Stimulated activated CD8-positive, alpha-beta memory T cell treated with anti-CD3 and anti-CD28 coated beads, Interleukin-15, amount 100 ng/mL, for 48 hours (primary cell): ENCODE measurements at places on chromosomes 5 and 9.
A peak's percentile ranks its signal among the peaks of the same experiment; 100 is the strongest.

GRCh38 chr5:155332618-155333017, 319.1 kb downstream of the KIF4B start:
- DNase-seq = no peak

- DNase-seq = no peak
Measured at GRCh38 chr9:130297371-130297770, 31.8 kb downstream of the HMCN2 start.

- DNase-seq = no peak
Measured at GRCh38 chr5:73796164-73797131, 170.5 kb downstream of the ARHGEF28 start.

DNA sequence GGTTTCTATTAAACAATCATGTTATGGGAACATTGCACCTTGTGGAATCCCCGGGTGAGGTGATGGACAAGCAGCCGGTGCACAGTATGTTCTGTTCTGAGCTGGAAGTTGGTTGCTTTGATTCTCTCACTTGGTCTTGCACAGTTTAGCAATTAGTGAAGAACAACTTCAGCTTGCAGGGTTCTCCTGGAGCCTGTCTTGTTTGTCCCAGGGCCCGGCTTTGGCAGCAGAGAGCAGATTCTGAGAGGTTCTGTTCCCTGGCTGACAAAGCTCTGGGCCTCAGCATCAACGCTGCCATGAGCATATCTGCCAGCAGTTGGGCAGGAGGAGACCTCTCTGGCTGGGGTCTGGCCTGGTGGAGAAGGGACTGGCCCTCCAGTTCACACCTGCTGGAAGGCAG, 16.9 kb downstream of the GADD45G start:
- DNase-seq = no peak

- DNase-seq = no peak
Measured at GRCh38 chr9:68577774-68578591, 37.3 kb upstream of the TMEM252 start.

DNA sequence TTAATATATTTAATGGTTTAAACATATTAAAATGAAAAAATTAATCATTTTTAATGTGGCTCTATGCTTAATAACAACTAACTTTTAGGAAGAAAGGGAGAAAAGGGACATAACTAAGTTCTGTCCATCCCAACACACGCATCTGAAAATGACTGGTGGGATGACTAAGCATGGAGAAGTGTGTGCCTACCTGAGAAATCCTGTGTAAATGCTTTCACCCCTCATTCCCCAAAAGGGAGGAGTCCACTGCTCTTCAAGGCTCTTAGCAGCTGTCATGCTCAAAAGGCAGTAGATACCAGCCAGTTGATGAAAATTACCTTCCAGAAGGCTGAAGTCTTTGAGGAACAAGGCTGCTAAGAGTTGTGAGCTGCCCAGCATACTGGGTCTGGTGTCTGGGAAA, 130.9 kb downstream of the NFIB start:
- no peak for DNase-seq

DNA sequence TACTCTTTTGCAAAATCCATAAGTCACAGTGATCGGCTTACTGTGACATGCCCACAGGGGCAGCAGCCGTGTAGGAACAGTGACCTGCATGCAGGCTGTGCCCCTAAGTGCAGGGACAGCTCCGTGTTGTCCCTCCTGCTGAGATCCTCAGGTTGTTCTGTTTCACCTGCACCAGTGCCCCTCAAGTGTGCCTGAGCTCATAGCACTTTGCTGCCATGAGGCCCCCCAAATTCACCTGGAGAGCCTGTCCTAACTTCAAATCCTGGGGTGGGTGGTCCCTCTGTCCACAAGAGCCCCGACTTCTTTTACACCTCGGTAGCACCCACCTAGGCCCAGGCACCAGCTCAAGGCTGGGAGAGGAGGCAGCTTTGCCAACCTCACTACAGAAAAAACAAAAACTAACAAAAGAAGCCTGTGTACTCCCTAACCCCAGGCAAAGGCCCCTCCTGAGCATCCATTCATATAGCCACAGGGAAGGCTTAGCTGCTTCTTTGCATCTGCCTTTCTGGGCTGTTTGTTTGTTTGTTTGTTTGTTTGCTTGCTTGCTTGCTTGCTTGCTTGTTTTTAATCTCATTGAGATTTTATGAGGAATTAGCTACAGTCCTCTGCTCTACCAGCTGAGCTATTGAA, 214.5 kb downstream of the AUH start:
- DNase-seq = no peak

DNA sequence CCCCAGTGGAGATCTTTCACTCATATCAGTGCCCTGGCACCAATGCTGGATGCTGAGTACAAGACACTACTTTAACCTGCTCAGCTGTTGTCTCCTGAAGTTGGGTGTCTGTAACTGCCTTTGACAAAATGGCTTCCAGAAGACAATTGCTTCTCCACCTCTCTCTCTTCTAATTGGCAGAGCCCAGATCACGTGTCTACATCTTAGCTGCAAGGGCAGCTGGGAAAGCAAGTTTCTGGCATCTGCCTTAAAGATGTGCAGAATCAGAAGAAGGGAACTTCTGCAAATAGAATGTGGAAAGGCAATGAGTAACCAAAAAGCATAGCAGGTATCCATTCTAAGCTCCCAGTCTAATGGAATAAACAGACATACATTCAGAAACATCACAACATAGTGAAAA, 81.1 kb downstream of the PDZD2 start:
- no peak for DNase-seq

DNA sequence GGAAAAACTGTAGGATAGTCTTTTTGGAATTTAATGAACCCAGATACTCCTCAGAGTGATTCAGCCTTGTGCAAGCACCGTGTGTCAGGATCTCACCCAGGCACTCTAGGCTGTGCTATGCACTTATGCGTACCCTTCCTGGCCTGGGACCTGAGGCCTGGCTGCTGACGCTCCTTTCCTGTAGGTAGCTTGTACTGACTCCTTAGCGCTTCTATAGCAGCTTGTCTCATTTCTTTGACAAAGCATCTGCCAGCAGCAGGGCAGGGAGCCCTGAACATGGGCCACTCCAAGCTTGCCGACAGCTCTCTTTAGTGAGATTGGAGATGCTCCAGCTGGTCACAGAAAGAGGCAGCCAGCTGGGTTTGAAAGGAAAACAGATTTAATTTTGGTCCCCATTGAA, 147.3 kb downstream of the SGCD start:
- DNase-seq = no peak

GRCh38 chr9:70772601-70773000, 348.8 kb downstream of the TRPM3 start:
- DNase-seq = no peak

DNA sequence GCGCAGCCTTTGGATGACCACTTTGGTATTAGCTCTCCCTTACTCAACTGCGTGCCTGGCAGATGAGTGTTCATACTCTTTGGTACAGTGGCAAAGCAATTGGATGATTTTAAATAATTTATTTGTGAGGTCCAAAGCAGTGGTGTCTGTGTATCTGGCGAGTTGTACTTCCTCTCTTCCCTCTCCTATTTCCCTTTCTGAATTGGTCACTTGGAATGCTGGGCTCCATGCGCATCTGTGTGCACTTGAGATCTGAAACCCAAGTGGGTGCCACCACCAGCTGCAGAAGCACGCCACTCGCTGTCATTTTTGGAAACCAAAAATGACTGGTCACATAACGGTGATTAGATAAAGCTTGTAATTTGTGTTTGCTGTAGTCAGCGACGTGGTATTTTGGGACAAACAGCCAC, 386.0 kb upstream of the KLF4 start:
- DNase-seq = no peak

GRCh38 chr5:43314724-43315123, 1.5 kb upstream of the HMGCS1 start:
- DNase-seq = no peak

GRCh38 chr9:34437006-34437925, 21.1 kb downstream of the FAM219A start:
- peak; percentile 19 for DNase-seq

GRCh38 chr5:18105449-18105848, 471.2 kb downstream of the TAF11L14 start:
- DNase-seq = no peak

GRCh38 chr5:20300110-20300509, 312.1 kb upstream of the CDH18 start:
- no peak for DNase-seq

- no peak for DNase-seq
Measured at GRCh38 chr5:95621839-95622629, 2.1 kb downstream of the GPR150 start.

- DNase-seq = no peak
Measured at GRCh38 chr5:29485333-29485732, 1708.2 kb upstream of the CDH6 start.

GRCh38 chr9:136029556-136029955, 65.5 kb downstream of the NACC2 start:
- DNase-seq = no peak

GRCh38 chr5:130171699-130172098, 267.4 kb downstream of the CHSY3 start:
- DNase-seq = no peak

- DNase-seq = no peak
Measured at GRCh38 chr5:112372543-112372942, 46.5 kb downstream of the EPB41L4A start.

DNA sequence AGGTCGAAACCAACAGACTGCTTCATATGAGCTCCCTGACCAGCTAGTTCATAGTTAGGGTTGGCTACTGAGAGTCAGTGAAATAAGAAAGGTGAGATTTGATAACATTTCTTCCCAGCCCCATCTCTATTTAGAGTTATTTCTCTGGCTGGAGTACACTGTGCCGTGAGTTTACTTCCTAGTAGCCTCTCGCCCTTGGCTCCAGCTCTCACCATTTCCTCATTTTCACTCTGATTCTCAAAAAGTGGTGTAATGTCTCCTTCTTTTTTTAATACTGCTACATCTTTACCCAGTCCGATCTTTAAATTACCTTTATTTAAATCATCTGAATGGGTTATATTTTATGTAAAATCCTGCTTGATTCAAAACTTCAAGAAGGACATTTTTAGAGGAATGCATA, 100.4 kb upstream of the FAM174A start:
- no peak for DNase-seq

GRCh38 chr5:42572313-42572712, 149.1 kb downstream of the GHR start:
- DNase-seq = no peak

- no peak for DNase-seq
Measured at GRCh38 chr5:80139466-80139972, 104.4 kb downstream of the THBS4 start.

GRCh38 chr9:123425261-123425821, 69.3 kb downstream of the CRB2 start:
- DNase-seq = no peak

- no peak for DNase-seq
Measured at GRCh38 chr9:117300371-117301110, 114.3 kb downstream of the ASTN2 start.

- no peak for DNase-seq
Measured at GRCh38 chr9:137430723-137431415, 7.7 kb downstream of the NOXA1 start.

DNA sequence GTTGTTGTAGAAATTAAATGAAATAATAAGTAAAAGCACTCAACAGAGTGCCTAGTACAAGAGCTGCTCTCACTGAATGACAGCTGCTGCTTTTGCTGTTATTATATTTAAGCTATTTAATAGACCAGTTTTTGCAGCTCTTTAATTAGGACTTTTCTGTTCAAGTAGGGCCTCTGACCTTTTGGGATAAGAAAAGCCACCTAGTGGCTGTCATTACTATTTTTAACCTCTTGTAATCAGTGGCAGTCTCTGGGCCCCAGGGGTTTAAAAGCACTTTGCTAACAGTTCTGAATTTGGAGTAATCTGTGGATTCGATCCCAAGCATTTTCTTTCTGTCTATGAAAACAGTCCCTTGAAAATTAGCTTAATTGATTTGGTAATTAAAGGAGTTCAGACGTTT, 121.1 kb downstream of the NUDT12 start:
- DNase-seq = no peak

GRCh38 chr5:125113328-125113727, 366.9 kb upstream of the ZNF608 start:
- no peak for DNase-seq

- DNase-seq = no peak
Measured at GRCh38 chr5:13357929-13358328, 586.6 kb downstream of the DNAH5 start.

DNA sequence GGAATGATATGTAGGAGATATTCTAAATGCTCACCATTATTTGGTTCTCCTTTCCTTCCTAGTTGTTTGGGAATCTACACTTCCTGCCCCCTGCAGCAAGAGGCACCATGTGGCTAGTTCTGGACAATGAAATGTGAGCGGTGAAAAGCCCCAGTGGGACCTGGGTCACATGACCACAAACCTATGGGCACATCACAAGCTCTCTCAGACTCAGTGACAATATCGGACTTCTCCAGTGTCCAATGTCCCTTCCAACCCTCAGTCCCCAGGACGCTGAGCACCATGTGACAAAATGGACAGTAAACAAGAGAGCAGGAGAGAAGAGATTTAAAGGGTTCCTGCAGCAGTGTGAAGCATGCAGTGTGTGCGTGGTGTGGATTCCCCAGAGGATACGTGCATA, 44.6 kb upstream of the FOXE1 start:
- DNase-seq = no peak

GRCh38 chr5:59367791-59368394, 525.6 kb downstream of the PDE4D start:
- DNase-seq = no peak

DNA sequence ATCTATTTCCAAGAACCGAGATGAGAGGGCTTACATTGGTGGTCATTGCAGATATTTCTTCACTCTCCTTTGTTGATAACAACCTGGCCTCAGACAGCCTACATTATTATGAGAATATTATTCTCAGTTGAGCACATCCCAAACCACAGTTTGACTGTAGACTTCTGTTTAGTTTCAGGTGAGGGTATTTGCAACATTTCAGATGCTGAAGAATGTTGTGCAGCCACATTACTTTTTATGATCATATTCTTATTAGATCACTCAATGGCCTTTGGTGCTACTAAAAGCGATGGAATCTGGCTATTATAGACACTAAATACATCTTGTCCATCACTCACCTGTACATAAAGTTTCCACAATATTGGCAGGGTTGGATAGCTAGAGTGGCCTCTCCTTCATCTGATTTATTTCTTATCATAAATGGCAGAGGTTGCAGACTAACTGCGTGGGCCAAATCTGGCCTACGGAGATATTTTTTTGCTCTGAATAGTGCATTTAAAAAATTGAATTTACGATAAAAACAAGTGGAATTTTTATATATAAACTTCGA, 26.2 kb upstream of the RICTOR start:
- DNase-seq = no peak

GRCh38 chr9:89444274-89444673, 53.6 kb downstream of the SEMA4D start:
- no peak for DNase-seq
